ENCODE measurements at places on chromosomes 5 and 9. TPM values are rescaled to one million over a fixed set of nuclear protein-coding genes. Genes with fewer than 3 reads are reported as not detected.

The TMEM232 gene
- total RNA-seq = 2.0 TPM

The UBE2D2 gene
- total RNA-seq = 174 TPM

The NOXA1 gene
- total RNA-seq = not detected

The SHISAL2B gene
- not detected for total RNA-seq

The FBP2 gene
- total RNA-seq = not detected

The FSTL4 gene
- total RNA-seq = not detected

The ADGRD2 gene
- not detected for total RNA-seq

The FAM169A gene
- 4.5 TPM for total RNA-seq

The FOXD4L3 gene
- total RNA-seq = 0.11 TPM

The SPEF2 gene
- total RNA-seq = 0.24 TPM

The HTR1A gene
- not detected for total RNA-seq

The KLHL9 gene
- 17.7 TPM for total RNA-seq

The GABRA6 gene
- total RNA-seq = not detected

The GAPT gene
- 0.67 TPM for total RNA-seq

The APBA1 gene
- not detected for total RNA-seq

The CARD9 gene
- total RNA-seq = 2.4 TPM

The COMMD10 gene
- total RNA-seq = 19.6 TPM

The SH3TC2 gene
- not detected for total RNA-seq

The SLIT3 gene
- total RNA-seq = 0.05 TPM

The NRG2 gene
- total RNA-seq = 21.0 TPM

The GABBR2 gene
- total RNA-seq = 1.4 TPM

The SAPCD2 gene
- 32.5 TPM for total RNA-seq

The C5orf46 gene
- not detected for total RNA-seq

The SOHLH1 gene
- total RNA-seq = not detected

The FOXD4L4 gene
- total RNA-seq = 0.24 TPM

The PCDHGA1 gene
- total RNA-seq = 0.31 TPM

The DMGDH gene
- total RNA-seq = not detected

The EIF4EBP3 gene
- total RNA-seq = 6.2 TPM

The CDX1 gene
- total RNA-seq = not detected

The IL7R gene
- total RNA-seq = 1.3 TPM

The EGFLAM gene
- total RNA-seq = not detected

The PCDHGA3 gene
- 0.08 TPM for total RNA-seq

The IFNK gene
- total RNA-seq = not detected

The ANKRD20A1 gene
- total RNA-seq = 0.33 TPM

The ARL14EPL gene
- total RNA-seq = not detected

The SPAG8 gene
- 0.98 TPM for total RNA-seq

The PCDHB14 gene
- not detected for total RNA-seq

The SLC45A2 gene
- total RNA-seq = not detected

The CDH6 gene
- total RNA-seq = not detected
